ENCODE measurements at places on chromosomes 1 and 21. TPM values are rescaled to one million over a fixed set of nuclear protein-coding genes. Genes with fewer than 3 reads are reported as not detected.

DNA sequence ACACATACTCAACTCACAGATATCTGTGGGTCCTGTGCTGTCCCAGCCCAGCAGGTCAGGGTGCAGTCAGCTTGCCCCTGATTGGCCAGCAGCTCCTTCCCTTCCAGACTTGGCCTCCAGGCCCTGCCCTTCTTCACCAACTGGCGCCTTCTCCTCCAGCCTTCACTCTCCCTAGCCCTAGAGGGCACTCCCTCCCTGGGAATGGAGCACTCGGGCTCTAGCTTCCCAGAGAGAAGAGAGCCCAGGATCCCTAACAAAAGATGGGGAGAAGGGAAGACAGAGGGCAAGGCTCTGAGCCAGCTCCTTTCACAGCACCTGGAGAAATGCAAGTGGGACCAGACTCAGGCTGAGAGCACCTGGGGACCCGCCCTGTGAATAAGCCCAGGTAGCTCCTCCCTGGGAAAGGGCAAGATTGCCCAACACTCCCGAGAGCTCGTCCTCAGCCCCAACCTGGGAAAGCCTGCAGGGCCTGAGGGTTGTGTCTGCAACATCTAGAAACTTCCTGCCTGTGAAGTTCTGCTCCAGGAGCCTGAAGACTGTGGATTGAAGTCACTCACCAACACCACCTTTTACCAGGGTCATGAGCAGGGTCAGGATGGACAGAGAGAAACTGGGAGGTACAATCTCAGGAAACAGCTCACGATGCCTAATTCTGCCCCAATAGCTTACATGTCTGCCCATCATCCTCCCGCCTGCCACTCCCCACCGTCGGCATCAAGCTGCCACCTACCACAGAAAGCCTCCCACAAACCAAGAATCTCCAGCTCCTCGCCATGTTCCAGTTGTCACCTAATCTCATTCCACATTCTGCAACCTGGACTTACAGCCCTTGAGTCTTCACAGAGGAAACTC, at the start of gene PGLYRP4:
Gene PGLYRP4 (minus strand): TSS at position 331 of the 852 bp plus-strand sequence. CDS start 909 bp downstream, outside the sequence.
- H3K27ac ChIP-seq = no peak within 1 kb of the TSS
- no peaks in the 10 kb centered on the region for H3K36me3 ChIP-seq
- no peak within 1 kb of the TSS for H3K4me3 ChIP-seq
- DNase-seq = no peak

DNA sequence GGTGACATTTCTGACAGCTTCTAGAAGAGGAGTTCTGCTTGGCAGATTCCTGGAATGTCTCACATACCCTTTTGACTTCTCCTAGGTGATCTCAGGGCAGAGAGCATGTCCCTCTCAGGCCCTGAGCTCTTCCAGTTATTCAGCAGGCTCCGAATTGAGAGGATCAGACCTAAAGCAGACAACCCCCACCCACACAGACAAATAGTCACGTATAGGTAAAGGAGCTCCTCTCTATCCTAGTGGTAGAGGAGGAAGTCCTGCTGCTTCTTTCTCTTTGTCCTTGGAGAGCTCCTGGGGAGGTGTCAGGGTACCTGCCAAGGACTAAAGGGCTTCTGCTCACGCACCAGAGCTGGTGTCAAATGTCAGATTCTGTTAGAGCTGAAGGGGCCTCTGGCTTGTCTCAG, 128.1 kb downstream of the IER5 start:
- no peaks in the 10 kb centered on the region for H3K36me3 ChIP-seq
- DNase-seq = no peak
- H3K27ac ChIP-seq = no peak overlapping the region
- H3K4me1 ChIP-seq = no peaks in the 10 kb centered on the region
- H3K4me3 ChIP-seq = no peak overlapping the region
- no peaks in the 10 kb centered on the region for H3K27me3 ChIP-seq

The PLA2G2F gene
- not detected for total RNA-seq

The HES2 gene
- total RNA-seq = 3.6 TPM

GRCh38 chr1:77283701-77284425, 2.0 kb downstream of the AK5 start:
- no peaks in the 10 kb centered on the region for H3K4me1 ChIP-seq
- no peak overlapping the region for H3K27ac ChIP-seq
- no peaks in the 10 kb centered on the region for H3K36me3 ChIP-seq
- no peak for DNase-seq

The GPR37L1 gene
- not detected for total RNA-seq

- H3K36me3 ChIP-seq = no peaks in the 10 kb centered on the region
- no peaks in the 10 kb centered on the region for H3K27me3 ChIP-seq
- no peak for DNase-seq
- H3K4me1 ChIP-seq = no peaks in the 10 kb centered on the region
- H3K27ac ChIP-seq = no peak overlapping the region
Measured at GRCh38 chr1:94279038-94279437, 41.7 kb upstream of the ARHGAP29 start.

DNA sequence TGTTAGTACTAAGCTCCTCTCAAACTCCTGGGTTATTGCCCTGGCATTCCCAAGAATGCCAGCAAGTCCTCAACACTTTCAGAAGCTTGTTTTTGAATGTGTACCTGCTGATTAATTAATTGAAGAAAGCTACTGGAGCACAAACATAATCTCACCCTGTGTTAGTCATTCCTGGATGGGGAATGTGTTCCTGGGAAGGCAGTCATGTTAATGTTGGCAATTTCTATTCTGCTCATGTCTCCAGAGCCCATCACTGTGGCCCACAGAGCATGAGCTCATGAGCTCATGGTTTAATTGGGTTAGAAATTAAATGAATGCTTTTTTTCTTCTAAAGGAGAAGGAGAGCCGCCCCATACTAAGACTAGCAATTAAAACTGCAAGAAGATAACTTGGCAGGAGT, 31.9 kb upstream of the KCNA3 start:
- no peak overlapping the region for H3K27ac ChIP-seq
- DNase-seq = no peak
- no peak overlapping the region for H3K4me3 ChIP-seq
- H3K4me1 ChIP-seq = no peaks in the 10 kb centered on the region

DNA sequence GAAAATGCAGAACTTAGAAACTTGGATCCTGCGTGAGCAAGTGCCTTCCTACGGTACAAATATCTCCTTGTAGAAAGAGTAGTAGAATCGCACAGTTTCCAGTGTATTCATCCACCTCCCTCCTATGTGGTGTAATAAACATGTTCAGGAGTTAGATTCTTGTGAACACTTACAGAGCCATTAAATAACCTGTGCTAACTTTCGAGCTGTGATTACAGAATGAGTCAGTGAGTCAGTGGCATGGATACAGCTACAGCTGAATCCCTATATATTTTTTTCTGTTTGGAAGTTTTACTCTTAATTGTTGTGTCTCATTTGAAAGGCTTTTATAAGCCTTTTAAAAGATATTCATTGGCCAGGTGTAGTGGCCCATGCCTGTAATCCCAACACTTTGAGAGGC, 148.7 kb downstream of the EDEM3 start:
- no peak for DNase-seq
- H3K4me3 ChIP-seq = no peak overlapping the region
- H3K27ac ChIP-seq = no peak overlapping the region
- H3K27me3 ChIP-seq = no peaks in the 10 kb centered on the region

DNA sequence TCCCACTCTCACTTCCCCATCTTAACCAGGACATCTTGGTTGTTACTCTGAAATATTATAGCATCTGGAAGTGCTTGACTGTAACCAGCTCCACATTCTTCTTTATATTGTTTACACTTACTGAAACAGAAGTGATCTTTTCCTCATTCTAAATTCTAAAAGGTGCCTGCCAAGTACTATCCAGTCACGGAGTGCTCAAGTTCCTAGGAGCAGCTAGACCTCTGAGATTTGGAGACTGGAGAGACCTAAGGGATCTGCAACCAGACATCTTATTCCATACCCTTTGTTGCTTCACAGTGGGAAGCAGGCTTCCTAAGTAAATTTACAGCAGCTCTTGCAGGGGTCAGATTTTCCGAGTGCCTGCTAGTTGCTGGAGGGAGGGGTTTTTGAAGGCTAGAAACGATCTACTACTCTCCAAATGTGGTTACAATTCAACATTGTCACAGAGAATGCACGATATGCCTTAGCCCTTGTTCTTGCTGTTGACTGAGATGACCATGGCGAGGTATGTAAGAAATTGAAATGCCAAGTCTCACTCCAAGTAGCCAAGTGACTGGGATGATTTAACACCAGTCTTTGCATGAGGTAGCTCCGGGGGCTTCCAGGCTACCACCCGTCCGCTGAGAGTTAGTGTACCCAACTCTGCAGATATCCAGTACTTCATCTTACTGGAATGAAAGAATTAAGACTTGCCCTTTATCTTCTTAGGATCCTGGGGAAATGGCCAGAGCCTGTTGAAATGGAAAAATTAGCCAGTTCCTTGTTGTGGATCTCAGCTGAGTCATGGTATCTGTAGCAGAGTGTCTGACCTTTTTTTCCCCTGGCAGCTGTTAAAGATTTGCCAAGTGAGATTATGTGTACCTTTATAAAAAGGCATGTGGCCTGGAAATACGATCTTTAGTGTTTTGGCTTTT, 150.8 kb downstream of the MAST2 start:
- H3K27me3 ChIP-seq = no peaks in the 10 kb centered on the region
- DNase-seq = no peak
- H3K4me1 ChIP-seq = no peaks in the 10 kb centered on the region

DNA sequence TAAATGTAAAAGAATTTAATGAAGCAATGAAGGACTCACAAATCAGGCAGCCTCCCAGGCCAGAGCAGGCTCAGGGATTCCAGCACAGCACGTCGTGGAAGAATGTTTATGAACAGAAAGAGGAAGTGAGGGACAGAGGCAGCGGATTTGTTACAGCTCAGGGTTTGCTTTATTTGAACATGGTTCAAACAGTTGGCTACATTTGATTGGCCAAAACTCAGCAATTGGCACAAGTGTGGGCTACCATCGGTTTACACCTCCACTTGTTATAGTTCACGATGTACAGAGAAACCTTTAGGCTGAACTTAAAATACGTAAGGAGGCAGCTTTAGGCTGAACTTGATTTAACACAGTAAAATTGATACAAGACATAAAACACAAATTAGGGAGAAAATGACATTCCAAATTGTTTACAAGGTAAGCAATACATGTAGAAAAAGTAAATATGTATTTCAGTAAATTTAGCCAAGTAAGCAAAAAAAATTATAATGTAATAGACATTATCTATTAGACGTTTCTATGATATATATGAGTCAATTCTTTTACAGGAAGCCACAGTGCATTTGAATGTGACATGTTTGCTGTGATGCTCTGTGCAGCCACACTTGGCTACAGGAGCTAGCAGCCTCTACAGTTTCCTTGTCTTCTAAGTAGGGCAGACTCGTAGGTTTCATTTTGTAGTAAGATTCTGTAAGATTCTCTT, 126.5 kb downstream of the ADSS2 start:
- H3K27ac ChIP-seq = peak overlapping the region; percentile 88
- H3K4me1 ChIP-seq = peaks cover 10% of the 10 kb centered on the region
- no peaks in the 10 kb centered on the region for H3K27me3 ChIP-seq
- peak; percentile 32 for DNase-seq

GRCh38 chr1:172041102-172041501, 199.8 kb downstream of the DNM3 start:
- H3K27me3 ChIP-seq = no peaks in the 10 kb centered on the region
- H3K36me3 ChIP-seq = no peaks in the 10 kb centered on the region
- DNase-seq = no peak
- no peak overlapping the region for H3K27ac ChIP-seq
- no peaks in the 10 kb centered on the region for H3K4me1 ChIP-seq

GRCh38 chr1:35797380-35797779, 10.4 kb upstream of the AGO4 start:
- no peaks in the 10 kb centered on the region for H3K4me1 ChIP-seq
- H3K36me3 ChIP-seq = no peaks in the 10 kb centered on the region
- H3K27ac ChIP-seq = no peak overlapping the region

GRCh38 chr1:112470966-112471365, 37.8 kb upstream of the WNT2B start:
- H3K27me3 ChIP-seq = no peaks in the 10 kb centered on the region
- no peaks in the 10 kb centered on the region for H3K36me3 ChIP-seq
- no peak overlapping the region for H3K27ac ChIP-seq

GRCh38 chr1:113353580-113353979, 36.7 kb upstream of the MAGI3 start:
- H3K36me3 ChIP-seq = no peaks in the 10 kb centered on the region
- DNase-seq = no peak
- H3K4me1 ChIP-seq = no peaks in the 10 kb centered on the region
- no peak overlapping the region for H3K4me3 ChIP-seq
- no peak overlapping the region for H3K27ac ChIP-seq

DNA sequence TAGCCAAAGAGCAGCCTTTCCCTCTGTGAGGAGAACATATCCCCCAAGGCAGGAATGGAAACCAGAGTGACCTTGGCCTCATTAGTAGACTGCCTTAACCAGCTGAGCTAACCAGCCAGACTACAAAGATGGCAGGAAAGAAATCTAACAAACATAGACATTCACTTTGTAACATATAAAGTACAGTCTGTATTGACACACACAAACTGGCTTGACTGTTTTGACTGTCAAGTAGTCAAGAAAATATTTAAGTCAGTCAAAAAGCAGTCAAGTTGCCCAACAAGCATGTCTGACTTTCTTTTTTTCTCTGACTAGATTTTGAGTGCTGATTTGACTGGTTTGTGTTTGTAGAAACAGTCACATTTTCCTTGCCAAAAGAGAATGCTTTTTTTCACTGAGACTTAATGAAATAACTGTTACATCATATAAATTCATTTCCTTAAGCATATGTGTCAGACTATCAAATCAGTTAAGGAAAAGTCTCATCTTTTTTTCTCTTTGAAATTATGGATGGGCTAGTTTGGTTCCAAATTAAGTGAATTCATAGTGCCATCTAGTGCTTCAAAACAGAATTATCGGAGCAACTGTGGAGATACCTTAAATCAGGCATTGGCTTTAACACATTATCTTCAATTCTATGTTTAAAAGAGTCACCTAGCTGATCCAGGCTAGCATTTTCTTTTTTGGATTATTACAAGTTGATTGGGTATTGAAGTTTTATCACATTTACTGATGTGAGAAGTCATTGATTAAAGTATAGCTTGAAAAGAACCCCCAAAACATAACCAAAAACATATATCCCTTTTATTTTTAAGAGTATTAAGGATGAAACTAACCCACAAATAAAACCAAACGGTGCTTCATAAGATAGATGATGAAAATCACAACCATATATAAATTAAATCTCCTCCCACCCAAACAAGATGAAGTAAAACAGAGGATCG, 75.0 kb downstream of the ATP6V1G3 start:
- H3K4me1 ChIP-seq = no peaks in the 10 kb centered on the region
- no peaks in the 10 kb centered on the region for H3K36me3 ChIP-seq
- H3K27me3 ChIP-seq = no peaks in the 10 kb centered on the region
- no peak overlapping the region for H3K27ac ChIP-seq
- no peak overlapping the region for H3K4me3 ChIP-seq

The PEX14 gene
- 16.1 TPM for total RNA-seq

- no peaks in the 10 kb centered on the region for H3K27me3 ChIP-seq
- no peak overlapping the region for H3K27ac ChIP-seq
- no peak for DNase-seq
- no peaks in the 10 kb centered on the region for H3K4me1 ChIP-seq
- no peak overlapping the region for H3K4me3 ChIP-seq
Measured at GRCh38 chr21:25806060-25806459, 71.3 kb downstream of the GABPA start.

The MTARC1 gene
- total RNA-seq = 32.1 TPM

GRCh38 chr1:3399732-3400131, 54.7 kb upstream of the ARHGEF16 start:
- no peaks in the 10 kb centered on the region for H3K4me1 ChIP-seq
- no peak overlapping the region for H3K4me3 ChIP-seq
- no peaks in the 10 kb centered on the region for H3K27me3 ChIP-seq

GRCh38 chr1:44531785-44532566, 126.9 kb downstream of the RNF220 start:
- H3K27ac ChIP-seq = no peak overlapping the region
- H3K4me1 ChIP-seq = no peaks in the 10 kb centered on the region
- no peaks in the 10 kb centered on the region for H3K36me3 ChIP-seq
- H3K27me3 ChIP-seq = no peaks in the 10 kb centered on the region

The NES gene
- 28.5 TPM for total RNA-seq

Data from breast epithelium (tissue), 4 donors.